ENCODE measurements at places on chromosomes 4 and X. TPM values are rescaled to one million over a fixed set of nuclear protein-coding genes. Genes with fewer than 3 reads are reported as not detected.

PARM1 gene
- 74.4 TPM for total RNA-seq

VCX3A gene
- total RNA-seq = not detected

GRCh38 chrX:96407501-96407900 is 277.1 kb upstream of the DIAPH2 start:
- no peak for DNase-seq

- DNase-seq = no peak
Measured at GRCh38 chrX:68991691-68992345, 163.0 kb downstream of the EFNB1 start.

GRCh38 chr4:189615217-189615663 is 325.4 kb upstream of the FRG1 start:
- no peak for DNase-seq

GRCh38 chr4:16969696-16970135 is 71.3 kb upstream of the LDB2 start:
- no peak for DNase-seq

GLOD5 gene
- total RNA-seq = not detected

- no peak for DNase-seq
Measured at GRCh38 chrX:123884809-123885408, 25.1 kb downstream of the XIAP start.

ATP2B3 gene
- total RNA-seq = 0.16 TPM

- DNase-seq = no peak
Measured at GRCh38 chrX:15882704-15883539, 28.3 kb upstream of the AP1S2 start.

DNA sequence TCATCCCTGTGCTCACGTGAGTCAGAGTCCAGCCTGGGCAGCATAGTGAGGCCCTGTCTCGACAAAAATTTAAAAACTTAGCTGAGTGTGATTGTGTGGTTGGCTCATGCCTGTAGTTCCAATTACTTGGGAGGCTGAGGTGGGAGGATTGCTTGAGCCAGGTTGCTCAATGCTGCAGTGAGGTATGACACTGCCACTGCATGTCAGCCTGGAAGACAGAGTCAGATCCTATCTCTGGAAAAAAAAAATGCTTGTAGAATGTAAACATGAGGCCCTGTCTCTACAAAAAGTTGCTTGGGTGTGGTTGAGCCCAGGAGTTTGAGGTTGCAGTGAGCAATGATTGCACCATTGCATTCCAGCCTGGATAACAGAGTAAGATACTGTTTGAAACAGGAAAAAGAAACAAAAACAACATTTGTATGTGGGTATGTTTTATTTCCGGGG is 11.3 kb upstream of the YTHDC1 start:
- no peak for DNase-seq

BEND4 gene
- total RNA-seq = not detected

- DNase-seq = peak; percentile 92
Measured at GRCh38 chrX:48508400-48509244, at the start of gene PORCN. TSS of gene PORCN (plus strand) at chrX:48508992. CDS start at chrX:48509821, 829 bp downstream.

DNA sequence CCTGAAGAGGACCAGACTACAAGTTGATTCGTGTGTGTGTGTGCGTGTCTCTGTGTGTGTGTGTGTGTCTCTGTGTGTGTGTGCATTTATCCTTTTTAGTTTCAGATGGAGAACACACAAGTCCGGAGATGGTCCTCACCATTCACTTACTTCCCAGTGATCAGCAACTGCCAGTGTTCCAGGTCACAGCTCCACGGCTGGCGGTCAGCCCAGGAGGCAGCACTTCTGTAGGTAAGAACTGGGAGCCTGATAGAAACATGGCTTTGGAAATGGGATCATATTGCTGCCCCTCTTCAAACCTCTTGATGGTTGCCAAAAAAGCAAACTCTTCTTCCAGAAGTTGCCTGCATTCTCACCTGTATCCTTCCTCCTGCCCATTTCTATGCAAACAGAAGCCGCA is 122.6 kb upstream of the ANXA3 start:
- DNase-seq = no peak

MAGEC1 gene
- not detected for total RNA-seq

DNA sequence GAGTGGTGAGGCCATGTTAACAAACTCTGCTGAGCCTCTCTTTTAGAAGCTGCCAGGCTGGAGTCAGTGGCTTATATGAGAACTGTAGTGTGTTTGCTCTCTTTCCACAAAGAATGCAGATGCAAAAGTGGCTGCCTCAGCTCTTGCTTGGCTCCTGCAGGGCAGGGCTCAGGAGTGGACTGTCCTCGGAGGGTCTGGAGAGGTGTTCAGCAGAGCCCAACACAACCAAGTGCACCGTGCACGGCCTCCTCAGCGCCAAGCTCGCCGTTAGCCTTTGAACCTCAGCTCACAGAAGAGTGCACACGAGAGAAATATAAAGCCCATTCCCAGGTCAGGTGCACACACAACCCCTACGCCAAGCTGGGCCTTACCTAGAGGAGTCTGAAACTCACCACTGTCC is 82.8 kb downstream of the C4orf51 start:
- no peak for DNase-seq

DNA sequence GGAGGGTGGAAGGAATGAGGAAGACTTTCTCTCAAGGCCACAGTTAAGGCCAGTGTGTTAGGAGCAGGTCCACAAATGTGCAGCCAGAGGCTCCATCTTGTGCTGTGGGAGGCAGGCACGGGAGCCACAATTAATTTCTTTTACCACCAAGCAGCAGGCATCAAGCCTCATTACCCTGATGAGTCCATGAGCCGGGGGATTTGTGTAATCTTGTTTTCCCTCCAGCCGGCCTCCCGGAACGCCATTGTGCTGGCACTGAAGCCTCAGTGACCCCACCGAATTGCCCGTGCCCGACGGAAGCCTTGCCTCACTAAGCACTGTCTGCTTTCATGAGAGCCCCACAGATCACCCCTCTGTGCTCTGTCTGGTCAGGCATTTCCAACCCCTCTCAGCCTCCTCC is 154.7 kb upstream of the STX18 start:
- no peak for DNase-seq

DNA sequence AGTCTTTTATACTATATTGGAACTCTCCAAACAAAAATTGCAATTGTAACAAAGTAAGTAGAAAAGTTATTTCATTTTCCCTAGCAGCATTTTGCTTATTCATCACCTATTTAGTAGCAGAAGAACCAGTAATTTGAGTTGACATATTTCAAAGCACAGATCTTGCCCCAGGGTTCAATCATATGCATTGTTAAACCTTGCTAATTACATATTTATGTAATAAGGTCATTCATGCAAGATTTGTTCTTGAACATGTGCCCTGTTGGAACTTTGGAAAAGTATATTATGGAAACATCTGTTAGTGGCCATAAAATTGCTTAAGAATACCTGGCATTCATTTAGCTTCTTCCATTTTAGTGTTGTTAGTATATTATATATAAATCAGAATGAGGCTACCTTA is 191.7 kb downstream of the TLL1 start:
- DNase-seq = no peak

GRCh38 chr4:127629371-127629770 is 3.4 kb upstream of the INTU start:
- DNase-seq = no peak

- no peak for DNase-seq
Measured at GRCh38 chrX:23932046-23932445, 24.2 kb downstream of the CXorf58 start.

GPRASP3 gene
- total RNA-seq = 5.7 TPM

DNA sequence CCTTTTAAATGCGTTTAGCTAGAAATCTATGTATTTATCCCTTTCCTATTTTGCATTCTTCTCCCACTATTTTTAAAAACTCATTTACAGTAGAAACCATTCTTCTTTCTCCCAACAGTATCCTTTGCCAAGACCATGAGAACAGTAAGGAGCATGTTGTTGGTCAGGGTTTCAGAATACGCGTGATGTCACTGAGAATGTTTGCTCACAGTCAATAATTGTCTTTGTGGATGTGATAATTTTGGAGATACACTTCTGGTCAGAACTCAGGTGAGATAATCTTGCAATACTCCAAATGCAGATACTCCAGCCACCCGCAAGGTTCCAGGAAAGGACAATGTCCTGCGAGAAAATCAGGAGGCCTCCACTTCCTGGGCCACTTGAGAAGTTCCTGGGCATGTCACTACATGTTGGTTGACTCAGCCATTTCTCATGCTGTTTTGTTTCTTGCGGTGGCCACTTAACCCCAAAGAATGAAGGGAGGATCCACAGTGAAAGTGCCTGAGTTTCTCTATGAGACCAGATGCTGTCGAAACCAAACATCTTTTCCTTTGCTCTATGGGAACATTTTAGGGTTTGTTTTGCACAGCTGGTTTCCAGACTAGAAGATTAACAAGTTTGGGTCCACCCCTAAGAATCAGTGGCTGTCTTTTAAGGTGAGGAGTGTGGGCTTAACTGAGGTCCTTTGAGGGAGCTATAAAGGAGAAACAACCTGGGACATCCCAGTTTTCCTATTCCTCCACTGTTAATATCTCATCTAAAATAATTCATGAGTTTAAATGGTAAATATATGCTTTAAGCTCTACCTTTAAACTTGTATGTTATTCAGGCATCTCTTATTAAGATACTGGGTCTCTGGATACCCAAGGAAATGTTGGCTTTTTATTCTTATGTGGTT is 116.0 kb downstream of the SOWAHB start:
- no peak for DNase-seq

GRCh38 chr4:90027565-90027964 is 99.6 kb upstream of the CCSER1 start:
- DNase-seq = no peak

DNA sequence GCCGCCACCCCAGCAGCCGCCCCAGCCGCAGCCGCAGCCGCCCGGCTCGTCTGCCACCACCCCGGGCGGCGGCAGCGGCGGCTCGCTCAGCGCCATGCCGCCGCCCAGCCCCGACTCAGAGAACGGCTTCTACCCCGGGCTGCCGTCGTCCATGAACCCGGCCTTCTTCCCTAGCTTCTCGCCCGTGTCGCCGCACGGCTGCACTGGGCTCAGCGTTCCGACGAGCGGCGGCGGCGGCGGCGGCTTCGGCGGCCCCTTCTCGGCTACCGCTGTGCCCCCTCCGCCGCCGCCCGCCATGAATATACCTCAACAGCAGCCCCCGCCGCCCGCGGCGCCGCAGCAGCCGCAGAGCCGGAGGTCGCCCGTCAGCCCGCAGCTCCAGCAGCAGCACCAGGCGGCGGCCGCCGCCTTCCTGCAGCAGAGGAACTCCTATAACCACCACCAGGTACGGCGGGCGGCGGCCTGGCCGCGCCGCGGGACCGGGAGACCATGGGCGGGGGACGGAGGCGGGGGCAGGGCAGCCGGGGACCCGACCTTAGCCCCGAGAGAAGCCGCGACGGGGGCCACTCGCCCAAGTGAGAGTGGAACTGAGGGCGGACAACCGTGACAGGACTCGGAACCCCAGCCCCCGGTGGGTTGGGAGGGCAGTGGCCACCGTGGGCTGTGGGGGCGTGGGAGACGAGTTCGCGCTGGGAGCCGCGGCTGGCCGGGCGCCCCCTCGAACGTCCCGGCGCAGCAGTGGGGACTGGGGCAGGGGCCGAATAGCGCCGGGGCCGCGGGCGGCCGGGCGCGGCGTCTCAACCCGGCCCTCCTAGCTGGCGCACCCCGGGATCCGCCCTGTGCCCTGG is 1.8 kb downstream of the CPEB2 start:
- peak; percentile 82 for DNase-seq

TMEM31 gene
- total RNA-seq = not detected

GRCh38 chrX:63747331-63747730 is 37.7 kb downstream of the ARHGEF9 start:
- no peak for DNase-seq

TLR1 gene
- 4.9 TPM for total RNA-seq
